ENCODE measurements at places on chromosomes 16 and 17.

DNA sequence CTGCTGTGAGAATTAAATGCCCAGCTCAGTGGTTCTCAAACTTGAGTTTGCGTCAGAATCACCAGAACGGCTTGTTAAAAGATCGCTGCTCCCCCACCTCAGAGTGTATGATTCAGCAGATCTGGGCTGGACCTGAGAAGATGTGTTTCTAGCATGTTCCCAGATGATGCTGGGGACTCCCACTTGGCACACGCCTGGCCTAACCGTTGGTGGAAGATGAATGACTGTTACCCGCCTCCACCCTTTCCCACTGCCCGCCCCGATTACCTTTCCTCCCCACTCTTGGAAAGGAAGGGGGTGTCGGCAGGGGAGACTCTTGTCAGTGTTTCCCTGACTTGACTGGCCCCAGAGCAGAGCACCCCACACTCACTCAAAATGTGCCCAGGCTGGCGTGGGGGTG, 29.3 kb upstream of the ABCC3 start:
- no peak for DNase-seq

DNA sequence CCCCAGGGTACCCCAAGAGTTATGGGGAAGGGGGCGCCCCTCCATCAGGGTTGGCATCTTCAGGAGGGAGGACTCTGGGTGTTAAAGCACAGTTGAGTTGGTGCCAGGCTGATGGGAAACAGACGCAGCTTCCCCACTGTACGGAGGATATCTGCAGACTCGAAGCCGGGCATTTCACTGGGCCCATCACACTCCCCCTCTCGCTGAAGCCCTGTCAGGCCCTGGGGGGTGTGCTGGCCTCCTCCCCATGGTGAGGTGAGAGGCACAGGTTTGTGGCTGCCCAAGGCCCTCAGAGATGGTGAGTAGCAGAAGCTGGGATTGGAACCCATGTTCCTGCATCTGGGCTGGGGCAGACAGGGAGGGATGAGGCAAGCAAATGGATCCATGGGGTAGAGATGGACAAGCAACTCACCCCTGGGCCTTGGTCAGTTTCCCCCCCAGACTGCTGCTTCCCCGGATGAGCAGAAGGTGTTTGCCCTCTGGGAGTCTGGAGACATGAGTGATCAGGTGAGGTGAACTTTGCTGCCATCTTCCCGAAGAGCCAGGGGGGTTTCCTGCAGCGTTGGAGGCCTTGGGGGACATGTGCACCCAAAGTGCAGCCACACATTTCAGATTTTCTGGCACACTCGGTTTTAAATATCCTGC, 31.0 kb downstream of the POLR3E start:
- no peak for DNase-seq

GRCh38 chr16:505479-506245, 21.9 kb upstream of the CAPN15 start:
- no peak for DNase-seq

DNA sequence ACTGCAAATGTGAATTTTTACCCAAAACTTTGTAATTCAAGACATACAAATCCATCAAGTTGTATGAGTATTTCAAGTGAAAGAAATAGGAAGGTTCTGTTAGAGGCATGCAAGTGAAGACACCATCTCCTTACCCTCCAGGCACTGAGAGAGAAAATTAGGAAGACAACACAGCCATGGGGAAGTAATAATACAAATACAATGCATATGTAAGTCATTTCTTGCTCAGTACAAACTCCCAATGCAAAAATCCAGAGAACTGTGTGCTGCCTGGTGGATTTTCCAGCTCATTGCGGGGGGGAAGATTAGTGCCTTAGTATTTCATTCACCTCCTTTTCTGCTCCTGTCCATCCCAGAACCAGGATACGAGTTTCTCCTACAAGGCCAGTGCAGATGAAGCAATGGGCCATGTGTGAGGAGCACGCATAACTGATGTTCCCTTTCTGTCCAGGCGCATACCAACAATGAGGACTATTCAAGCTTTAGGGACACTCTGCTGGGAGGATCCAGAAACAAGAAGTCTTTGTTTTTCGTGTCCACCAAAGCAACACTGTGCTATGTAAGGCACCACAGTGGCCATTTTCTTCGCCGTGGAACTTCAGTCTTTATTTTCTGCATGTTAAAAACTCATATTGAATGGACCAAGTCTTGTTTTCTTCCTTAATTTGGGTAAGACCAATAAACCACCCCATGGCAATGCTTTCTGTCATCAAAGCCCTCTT, 143.7 kb upstream of the RCVRN start:
- no peak for DNase-seq

DNA sequence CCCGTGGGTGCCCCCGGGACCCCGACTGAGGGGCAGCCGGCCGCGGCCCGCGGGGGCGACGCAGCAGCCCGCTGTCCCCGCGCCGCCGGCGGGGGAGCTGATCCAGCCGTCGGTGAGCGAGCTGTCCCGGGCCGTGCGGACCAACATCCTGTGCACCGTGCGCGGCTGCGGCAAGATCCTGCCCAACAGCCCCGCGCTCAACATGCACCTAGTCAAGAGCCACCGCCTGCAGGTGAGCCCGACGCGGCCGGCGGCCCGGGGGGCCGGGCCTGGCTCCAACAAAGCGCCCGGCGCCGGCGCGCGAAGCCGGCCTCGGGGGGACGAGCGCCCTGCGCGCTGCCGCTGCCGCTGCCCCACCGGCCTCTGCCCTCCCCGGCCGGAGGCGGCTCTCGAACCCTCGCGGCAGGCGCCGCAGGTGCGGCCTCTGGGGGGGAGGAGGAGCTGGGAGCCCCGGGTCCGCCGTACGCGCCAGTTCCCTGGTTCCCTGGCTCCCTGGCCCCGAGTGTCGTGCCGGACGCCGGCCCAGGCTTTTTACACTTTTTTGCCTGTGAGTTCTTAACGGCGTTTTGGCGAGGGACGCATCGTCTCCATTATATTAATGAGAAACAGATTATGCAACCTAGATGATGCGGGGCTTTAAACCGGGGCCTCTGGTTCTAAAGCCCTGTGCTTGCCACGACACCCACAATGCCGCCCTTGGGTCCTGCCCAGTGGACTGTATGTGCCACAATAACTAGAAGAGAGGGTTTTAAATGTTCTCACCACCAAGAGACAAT, 521 bp downstream of the ATMIN start:
- peak; percentile 20 for DNase-seq

GRCh38 chr17:35728551-35728950, 2.9 kb upstream of the RASL10B start:
- no peak for DNase-seq

DNA sequence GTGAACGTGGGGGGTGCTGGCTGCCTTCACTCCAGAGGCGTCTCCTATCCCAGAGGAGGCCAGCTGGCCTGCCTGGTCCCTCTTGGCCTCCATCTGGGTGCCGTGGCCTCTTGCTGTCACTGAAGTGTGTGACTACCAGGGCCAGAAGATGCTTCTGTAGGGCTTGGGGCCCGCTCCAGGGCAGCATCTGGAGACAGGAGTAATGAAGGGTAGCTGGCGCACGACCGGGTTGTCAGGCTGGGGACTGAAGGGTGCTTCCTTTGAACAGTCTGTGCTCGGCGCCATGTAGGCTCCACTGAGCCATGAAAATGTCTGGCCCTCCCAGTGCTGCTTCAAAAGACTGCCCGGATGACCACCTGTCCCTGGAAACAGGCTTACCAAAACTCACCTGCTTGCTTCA, 31.3 kb downstream of the ASIC2 start:
- DNase-seq, result no peak

- DNase-seq, result no peak
These were observed 19.0 kb downstream of the SLC7A6 start for GRCh38 chr16:68283346-68283745.

DNA sequence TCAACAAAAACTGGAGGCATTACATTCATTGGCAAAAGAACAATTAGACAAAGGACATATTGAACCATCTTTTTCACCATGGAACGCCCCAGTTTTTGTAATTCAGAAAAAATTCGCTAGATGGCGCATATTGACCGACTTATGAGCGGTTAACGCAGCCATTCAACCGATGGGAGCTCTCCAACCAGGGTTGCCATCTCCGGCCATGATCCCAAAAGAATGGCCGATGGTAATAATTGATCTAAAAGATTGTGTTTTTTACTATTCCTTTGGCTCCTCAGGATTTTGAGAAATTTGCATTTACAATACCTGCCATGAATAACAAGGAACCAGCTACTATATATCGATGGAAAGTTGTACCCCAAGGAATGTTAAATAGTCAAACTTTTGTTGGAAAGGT, 21.4 kb downstream of the ALOX15B start:
- DNase-seq, result peak; percentile 57

DNA sequence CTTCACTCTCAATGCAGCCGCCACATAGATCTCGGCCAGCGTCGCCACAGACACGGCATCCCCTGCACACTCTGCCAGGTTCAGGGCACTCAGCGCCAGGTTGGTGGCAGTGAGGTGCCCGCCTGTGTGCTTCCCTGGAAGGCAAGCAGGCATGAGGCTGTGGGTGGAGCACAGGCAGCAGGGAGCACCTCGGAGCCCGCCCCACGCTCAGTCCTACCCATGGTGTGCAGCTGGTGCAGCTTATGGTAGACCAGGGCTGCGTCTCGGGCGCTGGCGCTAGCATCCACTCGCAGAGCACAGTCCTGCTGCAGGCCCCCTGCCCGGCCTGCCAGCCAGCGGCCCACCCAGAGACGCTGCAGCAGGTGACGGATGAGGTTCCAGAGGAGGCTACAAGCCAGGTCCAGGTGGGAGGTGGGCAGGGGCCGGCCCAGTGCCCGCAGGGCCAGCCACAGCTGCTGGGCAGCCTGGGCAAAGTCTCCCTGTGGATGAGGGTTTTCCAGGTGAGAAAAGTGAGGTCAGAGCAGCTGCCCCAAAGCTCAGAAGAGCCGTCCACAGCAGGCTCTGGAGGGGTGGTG, 20.5 kb downstream of the SREBF1 start:
- no peak for DNase-seq

DNA sequence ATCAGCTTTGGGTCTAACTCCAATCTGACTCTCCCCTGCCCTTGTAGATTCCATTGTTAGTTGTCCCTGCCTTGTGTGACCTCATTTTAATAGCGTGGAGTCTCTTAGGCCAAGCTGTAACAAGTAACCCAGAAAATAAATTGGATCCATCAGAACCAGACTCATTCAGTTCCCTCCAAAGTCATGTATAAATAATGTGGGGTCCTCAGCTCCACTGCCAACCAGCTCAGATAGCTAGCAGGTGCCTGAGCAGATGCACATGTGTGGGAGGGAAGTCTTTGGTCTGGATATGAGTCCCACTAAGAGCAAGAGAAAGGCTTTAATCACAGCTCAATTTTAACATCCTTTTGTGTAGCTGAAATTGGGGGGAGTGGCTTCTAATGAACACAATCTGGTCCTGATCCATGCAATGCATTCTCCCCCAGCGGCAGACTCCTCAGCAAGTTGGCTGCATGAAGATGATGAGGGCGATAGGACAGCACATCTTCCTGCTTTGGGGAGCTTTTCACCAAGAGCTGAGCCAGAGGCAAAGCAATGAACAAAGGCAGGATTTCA, 151.6 kb downstream of the ABCC12 start:
- no peak for DNase-seq

GRCh38 chr17:55776271-55776670, 25.4 kb downstream of the PCTP start:
- DNase-seq, result no peak

DNA sequence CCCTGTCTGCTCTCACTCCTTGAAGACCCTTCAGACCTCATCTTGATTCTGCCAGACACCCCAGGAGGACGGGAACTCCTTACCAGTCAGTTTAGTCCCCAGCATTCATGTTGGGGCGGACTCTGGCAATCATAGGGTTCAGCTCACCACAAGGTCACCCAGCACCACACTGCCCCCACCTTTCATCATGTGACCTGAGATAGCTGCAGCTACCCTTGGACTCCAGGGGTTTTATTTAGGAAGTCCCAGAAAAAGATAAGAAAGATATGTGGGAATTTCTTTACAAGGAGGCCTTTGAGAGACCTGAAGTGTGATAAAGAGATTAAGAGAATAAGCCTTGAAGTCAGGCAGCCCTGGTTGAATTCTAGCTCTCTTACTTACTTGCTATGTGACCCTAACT, 59.8 kb upstream of the NLK start:
- peak; percentile 75 for DNase-seq

- peak; percentile 40 for DNase-seq
These were observed 20.0 kb downstream of the GLG1 start for GRCh38 chr16:74586948-74587347.

GRCh38 chr17:50924300-50924699, 58.1 kb upstream of the TOB1 start:
- no peak for DNase-seq

DNA sequence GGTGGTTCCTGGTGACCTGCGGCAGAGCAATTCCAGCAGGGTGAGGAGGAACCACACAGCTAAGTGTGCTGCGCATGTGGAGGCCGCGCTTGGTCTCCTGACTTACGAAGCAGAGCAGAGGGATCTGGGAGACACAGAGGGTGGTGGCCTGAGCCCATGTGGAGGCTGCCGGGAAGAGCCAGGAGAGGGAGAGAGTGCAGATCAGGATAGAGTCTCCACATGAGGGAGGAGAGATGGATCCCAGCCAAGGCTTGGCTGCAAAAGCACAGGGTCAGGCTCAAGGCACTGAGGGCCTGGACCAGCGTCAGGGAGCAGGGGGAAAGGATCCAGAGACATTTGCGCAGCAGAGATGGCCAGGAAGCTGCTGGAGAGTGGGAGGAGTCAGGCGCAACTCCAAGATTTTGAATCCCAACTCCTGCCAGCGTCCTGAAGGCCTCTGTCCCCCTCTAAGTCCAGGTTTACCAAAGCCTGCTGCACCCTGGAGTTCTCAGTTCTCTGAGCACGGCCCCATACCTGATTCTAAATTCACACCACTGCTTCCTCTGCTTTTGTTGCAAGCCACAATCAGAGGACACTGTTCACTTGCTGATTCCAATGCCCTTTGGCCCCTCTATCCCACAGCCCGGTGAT, 11.3 kb upstream of the MLLT6 start:
- peak; percentile 69 for DNase-seq

GRCh38 chr16:4314532-4315185, 1.2 kb upstream of the GLIS2 start:
- no peak for DNase-seq

- no peak for DNase-seq
These were observed 13.1 kb upstream of the SEZ6 start for GRCh38 chr17:29018788-29019474.

GRCh38 chr16:87926246-87927194, 9.8 kb downstream of the CA5A start:
- no peak for DNase-seq

GRCh38 chr17:28912281-28912937, 9.5 kb upstream of the DHRS13 start:
- DNase-seq, result no peak

DNA sequence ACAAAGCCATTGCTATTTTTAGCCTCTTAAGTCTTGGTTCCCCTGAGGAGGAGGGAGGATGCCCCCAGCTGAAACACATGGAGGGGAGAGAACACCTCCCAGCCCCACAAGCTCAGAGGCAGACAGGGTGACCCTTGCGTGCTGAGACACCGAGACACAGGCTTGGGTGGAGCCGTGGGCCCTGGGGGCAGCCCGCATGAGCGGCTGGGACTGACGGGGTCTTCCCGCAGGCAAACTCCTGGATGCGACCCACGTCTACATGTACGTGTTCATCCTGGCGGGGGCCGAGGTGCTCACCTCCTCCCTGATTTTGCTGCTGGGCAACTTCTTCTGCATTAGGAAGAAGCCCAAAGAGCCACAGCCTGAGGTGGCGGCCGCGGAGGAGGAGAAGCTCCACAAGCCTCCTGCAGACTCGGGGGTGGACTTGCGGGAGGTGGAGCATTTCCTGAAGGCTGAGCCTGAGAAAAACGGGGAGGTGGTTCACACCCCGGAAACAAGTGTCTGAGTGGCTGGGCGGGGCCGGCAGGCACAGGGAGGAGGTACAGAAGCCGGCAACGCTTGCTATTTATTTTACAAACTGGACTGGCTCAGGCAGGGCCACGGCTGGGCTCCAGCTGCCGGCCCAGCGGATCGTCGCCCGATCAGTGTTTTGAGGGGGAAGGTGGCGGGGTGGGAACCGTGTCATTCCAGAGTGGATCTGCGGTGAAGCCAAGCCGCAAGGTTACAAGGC, 9.8 kb downstream of the SLC16A3 start:
- DNase-seq, result peak; percentile 86
